ENCODE measurements at places on chromosomes 13 and 19.

- DNase-seq = no peak
These were observed 126.7 kb upstream of the ZNF536 start for GRCh38 chr19:30245401-30246039.

DNA sequence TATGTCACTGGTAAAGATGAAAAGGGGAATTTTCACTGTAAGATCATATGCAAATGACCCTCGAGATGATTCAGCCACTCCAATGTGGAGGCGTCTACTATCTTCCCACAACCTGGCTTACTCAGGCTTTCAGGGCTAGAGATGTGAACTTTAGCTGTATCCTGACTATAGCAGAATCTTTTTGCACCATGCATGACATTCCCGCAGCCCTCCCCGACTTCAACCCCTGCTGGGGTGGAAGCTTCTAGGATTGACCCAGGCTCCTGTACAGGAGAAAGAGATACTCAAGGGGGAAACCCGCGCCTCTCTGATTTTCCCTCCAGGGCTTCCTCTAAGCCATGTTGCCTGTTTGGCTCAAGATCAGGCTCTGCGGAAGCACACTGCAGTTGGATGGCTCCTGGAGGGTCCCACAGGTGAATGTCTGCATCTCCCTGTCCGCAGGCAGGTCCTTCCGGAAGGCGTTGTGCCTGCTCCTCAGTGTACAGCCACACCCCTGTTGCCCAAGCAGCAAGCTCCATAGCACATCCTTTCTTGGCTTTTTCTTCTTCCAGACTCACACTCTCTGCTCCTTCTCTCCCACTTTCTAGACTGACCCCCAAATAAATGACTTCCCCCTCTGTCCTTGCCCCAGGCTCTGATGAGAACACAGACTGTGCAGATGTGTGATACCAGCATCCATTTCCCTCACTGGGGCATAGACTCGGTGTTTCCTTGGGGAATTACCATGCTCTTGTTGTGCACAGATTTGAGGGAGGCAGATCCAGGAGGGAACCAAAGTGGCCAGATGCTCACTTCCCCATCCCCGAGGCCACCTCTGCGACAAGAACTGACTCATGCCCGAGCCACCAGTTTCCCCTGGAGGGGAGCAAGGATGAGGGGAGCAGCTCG is 29.1 kb upstream of the POP4 start:
- DNase-seq = no peak

DNA sequence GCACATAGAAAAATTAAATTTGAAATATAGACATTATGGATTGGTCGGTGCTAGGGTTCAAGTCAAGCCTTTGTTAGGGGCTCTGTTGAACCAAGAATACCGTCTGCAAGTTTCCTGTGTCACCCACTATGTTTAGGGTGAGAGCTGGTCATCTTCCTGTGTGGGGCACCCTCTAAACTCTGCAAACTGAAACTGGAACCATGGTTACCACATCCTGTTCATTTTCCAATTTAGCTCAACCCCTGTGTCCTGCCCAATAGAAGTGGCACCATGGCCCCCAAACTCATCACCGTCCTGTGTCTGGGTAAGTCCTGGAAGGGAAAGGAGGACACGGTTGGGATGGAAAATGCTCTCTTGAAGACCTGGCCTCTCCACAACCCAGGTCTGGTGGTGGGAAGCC is 29.9 kb downstream of the LAIR2 start:
- DNase-seq = no peak

- DNase-seq = no peak
These were observed 9.3 kb downstream of the MPND start for GRCh38 chr19:4352701-4353121.

DNA sequence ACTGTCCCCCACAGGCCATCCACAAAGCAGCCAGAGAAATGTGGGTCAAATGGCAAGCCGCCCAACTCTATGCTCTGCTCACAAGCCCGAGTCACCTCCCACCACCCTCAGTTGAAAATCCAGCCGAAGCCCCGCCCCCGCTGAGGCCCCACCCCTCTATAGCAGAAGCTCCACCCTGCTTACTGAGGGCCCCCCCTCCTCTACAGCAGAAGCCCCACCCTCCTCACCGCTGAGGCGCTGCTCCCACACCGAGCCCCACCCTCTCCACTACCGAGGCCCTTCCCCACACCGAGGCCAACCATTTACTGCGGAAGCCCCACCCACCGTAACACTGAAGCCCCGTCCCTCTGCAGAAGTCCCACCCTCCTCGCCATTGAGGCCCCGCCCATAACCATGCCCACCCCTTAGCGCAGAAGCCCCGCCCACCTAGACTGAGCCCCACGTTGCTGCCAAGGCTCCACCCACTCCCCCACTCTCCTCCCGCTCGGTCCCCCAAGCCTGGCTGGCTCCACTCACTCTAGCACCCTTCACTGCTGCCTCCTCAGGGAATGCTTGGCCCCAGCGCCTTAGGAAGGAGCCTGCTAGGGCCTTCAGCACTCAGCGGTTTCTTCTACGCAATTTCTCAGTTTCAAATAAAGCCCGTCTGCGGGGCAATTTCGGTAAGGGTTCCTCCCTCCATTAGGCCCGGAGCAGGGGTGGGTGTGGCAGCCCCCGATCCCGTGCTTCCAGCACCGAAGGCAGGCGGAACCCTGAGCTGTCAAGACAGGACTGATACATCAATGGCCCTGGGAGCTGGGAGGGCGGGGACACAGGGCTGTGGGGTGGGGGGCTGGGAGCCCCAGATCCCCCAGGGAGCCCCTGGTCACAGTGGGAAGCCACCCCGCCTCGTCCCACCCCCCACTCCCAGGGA is 9.0 kb upstream of the MYDGF start:
- no peak for DNase-seq

- DNase-seq = no peak
These were observed 19.6 kb downstream of the SUPT20H start for GRCh38 chr13:37039896-37040295.

- peak; percentile 7 for DNase-seq
These were observed 51.0 kb downstream of the DIAPH3 start for GRCh38 chr13:60112771-60113170.

GRCh38 chr19:46815833-46816627 is 27.6 kb upstream of the SLC1A5 start:
- no peak for DNase-seq

GRCh38 chr13:44028734-44029133 is 149.0 kb downstream of the LACC1 start:
- no peak for DNase-seq

DNA sequence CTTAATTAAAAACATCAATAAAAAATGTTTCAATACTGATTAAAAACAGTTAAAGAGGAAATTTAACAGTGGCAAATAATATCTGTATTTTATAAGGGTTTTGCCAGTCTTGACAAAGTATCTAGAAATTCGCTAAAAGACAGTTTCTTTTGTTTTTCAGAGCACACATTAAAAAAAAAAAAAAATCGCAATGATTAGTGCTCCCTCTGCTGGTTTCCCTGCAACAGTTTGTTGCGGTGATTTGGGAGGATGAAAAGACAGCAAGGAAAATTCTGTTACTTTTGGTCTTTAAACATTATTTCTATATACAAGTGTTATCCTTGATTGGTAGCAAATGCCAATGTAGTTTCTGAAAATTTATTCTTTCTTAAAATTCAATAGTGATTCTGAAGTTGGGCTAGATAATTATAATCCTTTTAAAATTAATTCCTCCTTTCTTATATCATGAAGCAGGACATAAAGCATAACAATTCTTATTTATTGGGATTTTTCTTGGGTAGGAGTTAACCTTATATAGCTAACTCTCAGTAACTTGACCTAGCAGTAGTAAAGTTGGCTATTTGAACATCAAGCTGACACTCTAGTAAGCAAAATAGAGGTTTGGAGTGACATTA is 23.1 kb upstream of the SPRY2 start:
- peak; percentile 6 for DNase-seq

- DNase-seq = peak; percentile 4
These were observed 35.6 kb upstream of the ZNF599 start for GRCh38 chr19:34808566-34808965.

Measured in amniotic stem cell (primary cell).